ENCODE measurements at places on chromosomes 13 and 19.

- DNase-seq: no peak
Observed at GRCh38 chr19:45471931-45472562, 4.3 kb downstream of the FOSB start.

- no peak for DNase-seq
Observed at GRCh38 chr13:48236528-48237353, 3.7 kb downstream of the ITM2B start.

- DNase-seq: no peak
Observed at GRCh38 chr13:46728777-46729176, 68.2 kb downstream of the ESD start.

DNA sequence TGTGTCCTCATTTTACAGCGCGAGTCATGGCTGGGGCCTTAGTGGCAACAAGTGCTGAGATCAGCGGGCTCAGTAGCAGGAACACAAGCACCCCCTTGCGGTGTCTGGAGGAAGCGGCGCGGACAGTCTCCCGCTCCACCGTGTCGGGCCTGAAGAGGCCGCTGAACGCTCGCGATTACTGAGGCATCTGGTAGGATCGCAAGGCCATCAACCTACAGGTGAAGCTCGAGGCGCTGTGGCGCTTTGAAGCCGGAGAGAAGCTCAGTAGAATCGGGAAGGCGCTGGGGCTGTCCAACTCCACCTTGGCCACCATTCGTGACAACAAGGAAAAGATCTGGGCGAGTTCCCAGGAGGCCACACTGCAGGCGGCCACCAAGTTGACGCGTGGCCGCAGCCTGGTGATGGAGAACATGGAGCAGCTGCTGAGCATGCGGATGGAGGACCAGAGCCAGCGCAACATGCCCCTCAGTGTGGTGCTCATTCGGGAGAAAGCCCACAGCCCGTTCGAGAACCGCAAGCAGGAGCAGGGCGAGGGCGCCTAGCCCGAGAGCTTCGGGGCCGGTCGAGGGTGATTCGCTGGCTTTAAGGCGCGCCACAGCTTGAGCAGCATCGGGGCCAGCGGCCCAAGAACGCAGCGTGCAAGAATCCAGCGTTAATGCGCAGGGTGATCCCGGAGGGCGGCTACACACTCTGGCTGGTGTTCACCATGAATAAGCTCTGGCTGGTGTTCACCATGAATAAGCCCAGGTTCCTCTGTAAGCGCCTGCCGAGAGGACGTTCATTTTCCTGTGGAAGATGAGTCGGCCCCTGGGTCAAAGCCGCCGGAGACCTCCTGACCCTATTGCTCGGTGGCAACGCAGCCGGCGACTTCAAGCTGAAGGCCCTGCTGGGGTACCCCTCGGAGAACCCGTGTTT lies 8.3 kb upstream of the MZF1 start:
- no peak for DNase-seq

GRCh38 chr19:13082192-13083007 lies 20.3 kb downstream of the LYL1 start:
- DNase-seq: peak; percentile 78

DNA sequence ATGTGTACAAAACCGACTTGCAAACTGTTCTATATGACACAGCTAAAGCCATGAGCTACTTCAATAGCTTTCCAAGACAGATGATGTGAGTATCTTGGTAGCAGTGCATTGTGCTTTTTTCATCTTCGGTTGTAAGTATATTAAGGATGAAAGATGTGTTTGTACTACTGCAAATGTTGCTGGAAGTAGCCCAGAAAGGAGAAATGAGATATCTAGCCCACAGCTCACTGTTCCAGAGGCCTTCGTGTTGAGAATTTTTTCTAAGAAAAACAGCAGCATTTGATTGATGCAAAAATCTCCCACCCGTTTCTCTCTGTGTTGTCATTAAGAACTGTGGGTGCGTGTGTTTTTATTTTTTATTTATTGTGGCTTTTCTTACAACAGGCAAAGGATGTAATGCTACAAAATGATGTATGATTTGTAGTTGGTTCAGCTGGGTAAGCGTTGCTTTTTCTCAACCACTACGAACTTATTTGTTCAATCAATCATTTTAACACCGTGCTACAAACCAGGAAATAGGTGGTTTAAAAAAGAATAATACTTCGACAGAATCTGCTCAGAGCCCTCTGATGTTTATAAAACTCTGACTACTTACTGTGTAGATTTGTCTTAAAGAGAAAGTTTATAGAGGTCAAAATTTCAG lies 41.6 kb upstream of the RFC3 start:
- DNase-seq: peak; percentile 18

DNA sequence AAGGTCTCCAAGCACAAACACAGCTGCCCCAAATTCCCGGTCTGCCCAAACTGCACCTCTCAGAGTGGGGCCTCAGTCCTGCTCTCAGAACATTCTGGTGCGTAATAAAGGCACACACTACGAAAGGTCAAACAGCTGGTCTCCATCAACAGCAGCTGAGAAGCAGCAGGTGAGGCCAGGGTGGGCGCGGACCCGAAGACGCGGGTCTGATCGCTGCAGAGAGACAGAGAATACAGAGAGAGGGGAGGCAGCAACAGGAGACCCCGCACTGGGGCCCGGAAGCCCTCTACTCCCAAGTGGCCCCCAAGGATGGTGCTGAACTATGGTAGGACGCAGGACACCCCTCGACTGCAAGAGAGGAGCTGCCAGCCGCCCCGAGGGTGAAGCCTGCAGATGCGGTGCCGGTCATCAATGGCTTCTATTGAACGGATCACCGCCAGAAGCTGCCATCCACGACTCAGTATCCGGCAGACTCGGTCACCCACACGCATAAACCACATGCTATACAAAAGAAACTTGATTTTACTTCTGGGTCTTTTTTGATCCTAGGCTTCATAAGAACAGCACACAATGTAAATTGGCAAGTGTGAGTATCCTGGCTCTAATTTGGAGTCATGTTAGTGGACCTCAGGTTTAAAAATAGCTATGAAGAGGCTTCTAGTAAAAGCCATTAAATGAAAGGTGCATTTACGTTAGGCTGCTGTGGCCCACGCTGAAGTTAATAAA lies 33.4 kb downstream of the STK24 start:
- DNase-seq: no peak
